ENCODE measurements at places on chromosomes 1 and 21.

DNA sequence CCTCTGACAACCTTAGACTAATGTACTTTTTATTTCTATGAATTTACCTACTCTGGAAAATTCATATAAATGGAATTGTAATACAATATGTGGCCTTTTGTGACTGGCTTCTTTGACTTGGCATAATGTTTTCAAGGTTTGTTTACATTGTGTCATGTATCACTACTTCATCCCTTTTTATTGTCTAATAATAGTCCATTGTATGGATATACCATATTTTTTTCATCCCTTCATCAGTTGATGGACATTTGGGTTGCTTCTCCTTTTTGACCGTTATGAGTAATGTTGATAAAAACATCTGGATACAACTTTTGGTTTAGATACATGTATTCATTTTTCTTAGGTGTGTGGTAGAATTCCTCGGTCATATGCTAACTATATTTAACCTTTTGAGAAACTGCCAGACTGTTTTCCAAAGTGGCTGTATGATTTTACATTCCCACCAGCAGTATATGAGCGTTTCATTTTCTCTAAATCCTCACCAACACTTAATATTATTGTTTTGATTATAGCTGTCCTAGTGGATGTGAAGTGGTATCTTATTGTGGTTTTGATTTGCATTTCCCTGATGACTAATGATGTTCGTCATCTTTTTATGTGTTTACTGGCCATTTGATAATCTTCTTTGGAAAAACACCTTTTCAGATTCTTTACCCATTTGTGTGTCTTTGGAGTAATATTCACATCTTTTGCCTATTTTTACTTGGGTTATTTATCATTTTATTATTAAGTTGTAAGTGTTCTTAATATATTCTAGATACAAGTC lies 3.5 kb downstream of the RO60 start:
- DNase-seq, result no peak

GRCh38 chr1:151007853-151008243 lies 401 bp upstream of the PRUNE1 start:
- no peak for DNase-seq

DNA sequence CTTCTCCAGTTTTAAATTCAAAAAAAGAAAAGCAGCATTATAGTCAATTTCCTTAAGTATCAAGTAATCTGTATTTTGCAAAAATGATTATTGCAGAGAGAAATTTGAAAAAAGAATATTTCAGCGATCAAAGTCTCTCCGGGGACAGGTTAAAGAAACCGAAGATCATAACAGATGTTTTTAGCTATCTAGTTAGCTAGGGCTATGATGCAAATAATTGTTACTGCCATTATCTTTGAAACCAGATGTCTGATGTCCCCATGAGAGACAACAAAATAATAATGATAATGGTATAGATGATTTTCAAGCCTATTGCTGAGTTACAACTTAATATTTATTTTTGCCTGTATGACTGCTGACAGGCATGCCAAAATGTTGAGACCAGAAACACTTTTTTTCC lies 1326.0 kb downstream of the PLA2G4A start:
- DNase-seq, result no peak

GRCh38 chr1:38222891-38223290 lies 176.3 kb upstream of the POU3F1 start:
- no peak for DNase-seq

GRCh38 chr1:241424480-241424971 lies 67.5 kb upstream of the RGS7 start:
- peak; percentile 47 for DNase-seq

DNA sequence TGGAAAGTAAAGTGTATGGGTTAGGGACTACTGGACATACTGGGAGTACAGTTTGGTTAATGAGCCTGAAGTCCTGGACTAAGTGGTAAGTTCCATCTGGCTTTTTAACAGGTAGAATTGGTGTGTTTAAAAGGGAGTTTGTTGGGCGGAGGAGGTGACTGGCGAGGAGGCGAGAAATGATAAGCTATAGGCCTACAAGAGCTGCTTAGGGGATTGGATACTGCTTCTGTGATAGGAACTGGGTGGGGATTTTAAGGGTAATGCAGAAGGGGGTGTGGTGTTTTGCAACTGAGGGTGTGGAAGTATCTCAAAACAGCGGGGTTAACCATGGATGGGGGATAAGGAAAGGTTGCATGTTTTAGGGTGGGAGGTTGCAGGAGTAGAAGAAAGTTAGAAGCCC lies 3.5 kb downstream of the ERVH48-1 start:
- DNase-seq, result no peak

DNA sequence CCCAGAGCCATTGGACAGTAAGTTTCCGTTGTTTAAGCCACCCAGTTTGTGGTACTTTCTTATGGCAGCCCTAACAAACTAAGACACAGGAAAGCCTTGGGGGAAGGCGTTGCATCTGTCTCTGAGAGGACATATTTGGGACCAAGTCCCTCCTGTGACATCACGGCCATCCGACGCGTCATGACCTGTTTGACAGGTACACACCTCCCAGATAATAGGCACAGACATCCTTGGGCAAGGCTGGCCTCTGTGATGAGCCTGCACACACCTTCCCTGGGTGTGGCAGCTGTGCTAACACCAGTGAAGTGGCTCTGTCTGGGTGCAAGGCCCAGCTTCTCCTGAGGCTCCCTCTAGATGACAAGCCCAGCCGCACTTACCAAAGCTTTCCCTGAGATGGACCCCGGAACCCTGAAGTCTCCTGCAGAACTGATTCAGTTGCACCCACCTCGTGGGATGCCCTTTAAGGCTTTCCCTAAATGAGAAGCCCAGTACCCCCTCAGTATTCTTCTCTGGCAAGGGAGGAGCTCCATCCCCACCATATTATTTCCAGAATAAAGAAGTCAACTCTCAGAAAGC lies 136.5 kb downstream of the ZSCAN20 start:
- no peak for DNase-seq

DNA sequence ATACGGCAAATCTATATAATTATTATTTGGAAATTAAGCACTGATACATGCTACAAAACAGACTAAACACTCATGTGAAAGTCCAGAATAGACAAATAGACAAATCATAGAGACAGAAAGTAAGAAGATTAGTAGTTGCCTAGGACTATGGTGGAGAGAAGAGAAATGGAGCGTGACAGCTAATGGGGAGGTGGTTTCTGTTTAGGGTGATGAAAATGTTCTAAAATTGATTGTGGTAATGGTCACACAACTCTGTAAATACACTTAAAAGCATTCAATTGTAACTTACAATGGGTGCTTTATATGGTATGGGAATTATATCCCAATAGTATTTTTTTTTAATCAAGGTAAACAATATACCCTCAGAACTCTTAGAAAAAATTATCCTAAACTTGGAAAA lies 20.4 kb upstream of the ITLN2 start:
- DNase-seq, result no peak

- no peak for DNase-seq
These were observed 42.4 kb downstream of the PLPPR4 start for GRCh38 chr1:99306644-99307043.

DNA sequence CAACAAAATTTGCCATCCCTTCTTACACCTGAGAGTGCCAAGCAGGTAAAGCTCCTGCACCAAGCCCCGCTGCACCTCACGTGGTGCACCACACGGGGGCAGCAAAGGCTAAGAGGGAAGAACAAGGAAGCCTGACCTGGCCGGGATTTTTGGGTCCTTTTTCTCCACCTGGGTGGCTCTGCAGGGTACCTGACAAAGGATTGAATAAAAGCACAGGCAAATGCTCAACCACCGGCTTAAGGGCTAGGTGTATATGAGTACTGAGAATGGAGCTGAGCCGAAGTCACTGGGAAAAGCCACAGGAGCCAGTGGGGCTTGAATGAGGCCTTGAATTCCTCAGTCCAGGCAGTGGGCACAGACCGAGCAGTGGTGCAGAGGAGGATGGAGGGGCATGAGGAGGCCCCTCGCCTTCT lies 36.4 kb downstream of the ZNF697 start:
- DNase-seq, result peak; percentile 54

- no peak for DNase-seq
These were observed 182.9 kb downstream of the OMA1 start for GRCh38 chr1:58363585-58363984.

GRCh38 chr1:87953732-87954344 lies 625.2 kb downstream of the LMO4 start:
- peak; percentile 36 for DNase-seq

DNA sequence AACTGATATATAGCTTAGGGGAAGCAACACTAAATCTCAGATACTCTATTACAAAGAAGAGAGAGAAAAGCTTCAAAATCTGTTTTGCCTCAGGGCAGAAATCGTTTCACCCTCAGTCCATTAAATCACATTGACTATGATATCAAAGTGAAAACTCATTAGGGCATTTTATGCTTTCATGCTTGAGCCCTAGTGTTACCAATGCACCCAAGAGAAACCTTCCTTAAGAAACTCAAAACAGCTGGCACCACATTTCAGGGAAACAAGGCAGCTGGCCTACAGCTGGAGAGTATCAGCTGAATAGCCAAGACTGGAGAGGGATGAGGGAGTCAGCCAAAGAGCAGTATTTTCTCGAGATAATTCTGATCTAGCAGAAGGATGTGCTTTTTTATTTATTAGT lies 14.9 kb downstream of the COLGALT2 start:
- no peak for DNase-seq

DNA sequence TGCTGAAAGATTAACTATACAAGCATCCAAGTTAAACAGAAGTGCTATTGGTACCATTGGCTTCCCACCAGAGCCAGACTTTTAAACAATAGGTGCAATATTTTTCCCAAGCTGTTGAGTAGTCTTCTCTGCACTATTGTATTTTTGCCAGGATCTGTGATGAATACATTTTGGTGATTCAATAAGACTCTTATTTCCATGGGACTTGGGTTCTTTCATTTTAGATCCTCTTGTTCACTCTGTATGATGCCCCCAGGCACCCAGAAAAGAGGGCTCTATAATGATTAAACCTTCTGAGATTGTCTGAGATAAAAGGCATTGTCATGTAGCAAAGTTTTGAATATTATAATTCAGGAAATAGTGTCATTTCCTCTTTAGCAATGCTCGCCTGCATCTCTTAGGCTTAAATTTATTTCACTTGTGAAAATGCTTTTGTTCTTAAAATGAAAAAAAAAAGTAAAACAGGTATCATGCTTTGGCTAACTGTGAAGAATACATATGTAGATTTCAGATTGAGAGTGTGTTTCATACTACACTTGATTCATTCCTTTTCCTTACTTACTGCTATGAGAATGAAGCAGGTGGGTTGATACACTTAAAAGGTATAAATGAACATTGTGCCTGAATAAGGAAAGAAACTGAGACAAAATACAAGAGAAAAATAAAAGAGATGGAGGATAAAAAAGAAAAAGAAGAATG lies 275.0 kb downstream of the HMCN1 start:
- DNase-seq, result no peak

DNA sequence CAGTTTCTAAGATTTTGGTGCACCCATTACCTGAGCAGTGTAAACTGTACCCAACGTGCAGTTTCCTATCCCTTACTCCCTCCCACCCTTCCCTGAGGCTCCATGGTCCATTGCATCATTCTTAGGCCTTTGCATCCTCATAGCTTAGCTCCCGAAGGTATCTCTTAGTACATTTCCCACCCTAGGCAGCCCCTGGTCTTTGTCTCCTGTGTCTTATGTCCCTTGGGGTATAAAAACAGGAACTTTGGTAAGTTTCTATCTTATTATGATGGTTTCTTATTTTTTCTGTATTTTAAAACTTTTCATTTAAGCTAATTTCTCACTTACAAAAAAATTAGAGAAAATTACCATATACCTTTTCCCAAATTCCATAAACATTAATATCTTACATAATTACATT lies 78.1 kb downstream of the URB2 start:
- DNase-seq, result no peak

GRCh38 chr1:221105578-221105977 lies 226.3 kb downstream of the HLX start:
- no peak for DNase-seq

GRCh38 chr1:93399781-93400180 lies 48.1 kb upstream of the FNBP1L start:
- no peak for DNase-seq

GRCh38 chr1:205118752-205119151 lies 3.0 kb downstream of the RBBP5 start:
- DNase-seq, result no peak

- DNase-seq, result no peak
These were observed 25.5 kb downstream of the SLC19A1 start for GRCh38 chr21:45516671-45517151.

- DNase-seq, result no peak
These were observed 7.4 kb upstream of the TLR5 start for GRCh38 chr1:223150443-223150842.

GRCh38 chr1:107963008-107963407 lies 2.0 kb downstream of the VAV3 start:
- DNase-seq, result no peak

- DNase-seq, result no peak
These were observed 5.3 kb upstream of the TNN start for GRCh38 chr1:175062339-175062738.

- peak; percentile 13 for DNase-seq
These were observed 24.9 kb upstream of the CR1L start for GRCh38 chr1:207619871-207620542.

- no peak for DNase-seq
These were observed 2.9 kb downstream of the KIF1B start for GRCh38 chr1:10213186-10213705.

GRCh38 chr1:43015269-43015668 lies 56.6 kb upstream of the SLC2A1 start:
- no peak for DNase-seq

DNA sequence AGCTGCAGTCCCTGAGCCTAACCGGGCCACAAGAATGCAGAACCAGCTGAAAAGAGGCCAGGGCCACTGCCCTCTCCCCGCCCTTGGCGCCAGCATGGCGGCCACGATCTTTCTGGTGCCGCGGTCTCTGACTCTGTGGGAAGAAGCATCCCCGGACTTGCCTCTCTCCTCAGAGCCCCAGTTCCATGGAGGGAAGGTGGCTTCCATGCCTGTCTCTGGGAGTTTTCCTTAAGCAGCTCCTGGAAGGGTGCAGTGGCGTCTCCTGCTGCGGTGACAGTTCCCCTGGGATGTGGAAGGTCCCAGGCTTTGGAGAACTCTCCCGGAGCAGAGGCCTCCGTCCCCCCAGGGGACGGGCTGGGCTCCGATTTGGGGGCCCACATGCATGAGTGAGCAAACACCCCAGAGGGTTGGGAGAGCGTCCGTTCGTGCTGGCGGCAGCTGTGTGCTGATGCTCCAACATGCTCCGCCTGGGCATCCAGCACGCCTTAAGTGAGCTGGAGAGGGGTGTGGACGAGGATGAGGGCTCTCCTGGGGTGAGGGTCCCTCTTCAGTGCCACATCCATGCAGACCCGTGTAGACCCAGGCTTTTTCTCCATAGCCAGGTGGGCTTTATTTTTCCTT lies 109.8 kb upstream of the COL6A1 start:
- no peak for DNase-seq

DNA sequence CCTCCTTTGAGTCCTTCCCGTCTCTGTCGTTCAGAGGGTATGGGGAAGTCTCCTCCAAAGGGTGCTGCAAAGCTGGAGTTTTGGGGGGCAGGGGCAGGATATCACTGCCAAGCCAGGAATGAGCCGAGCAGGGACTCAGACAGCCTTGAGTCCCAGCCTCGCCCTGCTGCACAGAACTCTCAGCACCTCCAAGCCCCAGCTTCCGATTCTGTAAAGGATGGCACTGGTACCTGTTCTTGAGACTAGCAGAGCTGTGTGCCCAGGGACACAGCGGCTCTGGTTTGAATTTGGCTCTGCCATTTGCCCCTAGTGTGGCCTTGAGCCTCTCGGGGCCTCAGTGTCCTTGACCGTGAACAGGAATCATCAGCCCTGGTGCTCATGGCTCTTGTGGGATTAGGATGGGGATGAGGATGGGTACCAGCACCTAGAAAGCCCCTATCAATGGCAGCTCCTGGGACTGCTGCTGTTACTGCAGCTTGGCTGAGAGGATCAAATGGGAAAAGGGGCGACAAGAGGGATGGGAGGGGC lies 1.5 kb upstream of the FBLIM1 start:
- no peak for DNase-seq

Data from cerebellar cortex (tissue), 1 donor.